ENCODE measurements at places on chromosomes 13 and 19. TPM values are rescaled to one million over a fixed set of nuclear protein-coding genes. Genes with fewer than 3 reads are reported as not detected.

Gene PLIN4
- total RNA-seq, result not detected

GRCh38 chr19:13859361-13859880, 17.5 kb upstream of the NANOS3 start:
- no peak overlapping the region for H3K4me3 ChIP-seq
- peak overlapping the region; percentile 61 for H3K27ac ChIP-seq
- H3K4me1 ChIP-seq, result peaks cover 29% of the 10 kb centered on the region
- peaks cover 9% of the 10 kb centered on the region for H3K27me3 ChIP-seq
- peak; percentile 16 for DNase-seq

- peaks cover 4% of the 10 kb centered on the region for H3K36me3 ChIP-seq
- H3K4me1 ChIP-seq, result no peaks in the 10 kb centered on the region
Measured at GRCh38 chr19:1395194-1396018, 5.9 kb downstream of the GAMT start.

DNA sequence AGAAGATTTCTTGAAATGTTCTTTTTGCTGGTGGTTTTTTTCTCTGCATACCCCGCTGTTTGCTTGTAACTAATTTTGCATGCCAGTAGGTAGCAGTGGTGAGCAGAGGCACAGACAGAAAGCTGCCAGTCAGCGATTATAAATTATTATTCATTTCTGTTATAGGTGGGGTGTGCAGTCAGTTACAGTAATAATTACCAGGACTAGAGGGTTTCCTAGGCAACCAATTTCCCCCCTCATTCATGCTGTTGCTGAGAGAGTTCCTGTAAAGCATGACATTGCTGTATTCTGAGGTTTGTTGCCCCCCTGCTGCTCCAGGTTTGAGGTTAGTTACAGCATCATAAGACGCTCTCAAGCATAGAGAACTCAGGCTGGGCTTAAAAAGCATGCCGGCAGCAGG, 104.5 kb downstream of the URI1 start:
- H3K4me1 ChIP-seq, result no peaks in the 10 kb centered on the region
- no peak overlapping the region for H3K4me3 ChIP-seq
- no peak overlapping the region for H3K27ac ChIP-seq

DNA sequence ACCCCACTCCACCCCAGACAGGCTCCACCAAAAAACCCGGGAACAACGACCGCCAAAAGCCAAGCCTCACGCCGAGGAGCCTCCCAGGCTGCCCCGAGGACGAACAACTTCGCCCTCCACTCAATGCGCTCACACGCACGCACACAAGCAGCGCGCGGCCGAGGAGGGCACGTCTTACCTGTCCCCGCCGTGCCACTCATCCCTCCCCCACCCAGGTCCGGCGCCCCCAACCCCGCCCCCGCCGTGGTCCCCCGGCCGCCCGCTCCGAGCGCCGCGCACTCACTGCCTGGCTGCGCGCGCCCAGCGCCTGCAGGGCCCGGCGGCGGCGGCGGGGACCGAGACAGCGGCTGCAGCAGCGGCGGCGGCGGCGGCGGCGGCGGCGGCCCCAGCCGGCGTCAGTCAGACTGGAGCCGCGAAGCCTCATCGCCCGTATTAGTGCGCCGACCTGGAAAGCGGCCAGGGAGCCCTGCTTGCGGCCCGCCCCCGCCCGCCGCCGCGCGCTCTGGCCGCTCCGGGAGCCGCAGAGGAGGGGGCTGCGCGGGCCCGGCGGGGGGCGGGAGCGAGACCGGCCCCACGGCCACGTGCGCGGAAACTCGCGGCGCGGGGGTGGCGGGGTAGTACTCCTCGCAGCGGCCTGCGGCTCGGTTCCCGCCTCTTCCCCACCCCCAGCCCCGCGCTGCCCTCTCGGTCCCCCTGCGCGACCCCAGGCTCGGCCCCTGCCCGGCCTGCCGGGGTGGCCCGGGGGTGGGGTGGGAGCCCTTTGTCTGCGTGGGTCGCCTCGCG, at the start of gene SMAD9:
TSS of gene SMAD9 (minus strand) at position 406 of the 783 bp plus-strand sequence. CDS start 40,549 bp downstream, outside the sequence.
- H3K36me3 ChIP-seq, result no peaks in the 10 kb centered on the region
- H3K4me3 ChIP-seq, result peak within 1 kb of the TSS; percentile 62
- H3K27ac ChIP-seq, result no peak within 1 kb of the TSS
- peaks cover 3% of the 10 kb centered on the region for H3K4me1 ChIP-seq

Gene LYL1
- 5.0 TPM for total RNA-seq

Gene CEACAM3
- not detected for total RNA-seq

DNA sequence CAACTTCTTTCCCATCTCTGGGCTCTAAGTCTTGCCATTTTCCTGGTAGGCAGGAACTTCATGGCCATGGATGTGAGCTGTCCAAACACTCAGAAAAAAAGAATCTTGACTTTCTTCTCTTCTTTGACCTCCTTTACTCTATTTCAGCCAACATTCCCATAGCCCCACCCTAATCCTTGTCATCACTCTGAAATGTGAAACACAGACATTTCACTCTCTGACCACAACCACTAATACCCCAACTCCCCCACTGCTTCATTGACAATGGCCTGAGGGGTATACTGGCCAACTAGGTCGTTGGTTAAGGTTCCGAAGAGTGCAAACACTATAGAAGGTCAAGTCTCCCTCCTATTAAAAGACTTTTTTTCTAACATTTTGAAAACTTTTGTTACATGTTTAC, 4.7 kb upstream of the CYP2A13 start:
- H3K27me3 ChIP-seq, result peaks cover 31% of the 10 kb centered on the region
- no peak for DNase-seq
- H3K27ac ChIP-seq, result no peak overlapping the region
